ENCODE measurements at places on chromosomes 4 and X.

DNA sequence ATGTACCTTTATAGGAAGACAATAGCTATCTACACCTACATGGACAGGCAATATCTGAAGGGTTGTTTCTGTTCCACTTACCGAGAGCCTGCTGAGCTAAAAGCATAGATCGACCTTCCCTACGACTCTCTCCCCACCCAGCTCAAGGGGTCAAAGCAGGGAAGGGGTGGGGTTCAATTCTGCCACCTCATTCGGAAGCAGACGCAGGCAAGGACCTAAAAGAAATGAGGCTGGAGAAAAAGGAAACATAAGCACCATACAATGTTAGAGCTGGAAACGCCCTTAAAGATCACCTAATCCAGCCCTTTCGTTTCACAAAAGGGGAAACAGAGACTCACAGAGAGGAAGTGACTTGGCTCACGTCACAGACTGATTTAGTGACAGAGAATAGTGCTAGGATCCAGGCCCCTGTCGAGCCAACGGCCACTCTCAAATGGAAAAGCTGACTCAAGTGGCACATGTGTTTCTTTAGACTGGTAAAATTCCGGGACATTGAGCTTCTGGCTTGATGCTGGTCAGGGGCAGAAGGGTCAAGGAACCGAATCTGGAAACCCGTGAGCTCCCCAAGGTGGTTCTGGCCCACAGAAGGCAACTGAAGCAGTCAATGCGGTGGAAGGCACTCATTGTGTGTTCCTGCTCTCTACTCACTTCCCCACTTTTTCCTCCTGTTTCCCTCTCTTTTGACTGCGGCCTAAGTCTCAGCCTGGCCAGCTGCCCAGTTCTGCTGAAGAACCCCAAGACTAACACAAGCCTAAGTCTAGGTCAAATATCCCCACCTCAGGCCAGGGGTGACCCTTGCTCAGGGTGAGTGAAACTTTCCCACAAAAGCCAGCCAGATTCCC, 7.5 kb downstream of the SEPTIN6 start:
- no peak for DNase-seq

- DNase-seq: no peak
Observed at GRCh38 chrX:108590496-108590895, 145.9 kb downstream of the IRS4 start.

- DNase-seq: no peak
Observed at GRCh38 chr4:52989865-52990264, 127.7 kb downstream of the RASL11B start.

- DNase-seq: no peak
Observed at GRCh38 chrX:75228854-75229253, 45.0 kb upstream of the UPRT start.

GRCh38 chr4:154692304-154692818, 51.4 kb upstream of the LRAT start:
- DNase-seq: no peak

- no peak for DNase-seq
Observed at GRCh38 chrX:10130354-10130753, 26.4 kb upstream of the CLCN4 start.

DNA sequence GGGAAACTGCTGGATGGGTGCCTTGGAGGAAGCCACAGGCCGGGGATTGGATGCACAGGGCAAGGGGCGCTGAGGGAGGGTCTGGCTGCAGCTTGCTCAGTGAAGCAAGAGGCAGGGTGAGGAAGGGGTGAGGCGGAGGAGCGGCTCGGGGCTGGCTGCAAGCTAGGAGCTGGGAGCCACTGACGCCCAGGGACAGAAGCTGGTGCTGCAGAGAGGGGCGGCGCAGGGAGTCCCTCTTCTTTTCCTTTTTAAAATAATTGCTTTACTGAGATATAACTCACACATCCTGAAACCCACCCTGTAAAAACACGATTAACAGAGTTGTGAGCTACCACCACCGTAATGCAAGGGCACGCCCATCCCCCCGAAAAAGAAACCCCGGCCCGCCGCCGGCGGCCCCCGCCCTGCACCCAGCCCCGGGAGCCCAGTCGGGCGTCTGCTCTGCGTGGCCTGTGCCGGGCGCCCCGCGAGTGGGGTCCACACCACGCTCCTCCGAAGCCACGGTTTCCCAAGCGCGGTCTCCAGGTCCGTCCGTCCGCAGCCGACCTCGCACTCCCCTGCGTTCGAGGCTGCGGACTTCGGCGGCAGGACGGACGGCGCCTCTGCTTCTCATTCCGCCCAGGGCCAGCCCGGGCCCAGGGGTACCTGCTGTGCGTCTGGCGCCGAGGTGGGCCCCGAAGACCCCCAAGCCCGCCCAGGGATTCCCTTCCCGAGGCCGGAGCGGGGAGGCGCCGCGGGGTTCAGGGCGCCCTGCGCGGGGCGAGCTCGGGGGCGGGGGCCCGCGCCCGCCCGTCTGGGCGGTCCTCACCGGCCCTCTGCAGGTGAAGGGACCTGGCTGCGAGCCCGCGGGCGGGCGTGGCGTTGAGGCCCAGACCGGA, 866 bp upstream of the UVSSA start:
- DNase-seq: peak; percentile 93

GRCh38 chr4:81164623-81165416, 50.2 kb downstream of the PRKG2 start:
- no peak for DNase-seq

DNA sequence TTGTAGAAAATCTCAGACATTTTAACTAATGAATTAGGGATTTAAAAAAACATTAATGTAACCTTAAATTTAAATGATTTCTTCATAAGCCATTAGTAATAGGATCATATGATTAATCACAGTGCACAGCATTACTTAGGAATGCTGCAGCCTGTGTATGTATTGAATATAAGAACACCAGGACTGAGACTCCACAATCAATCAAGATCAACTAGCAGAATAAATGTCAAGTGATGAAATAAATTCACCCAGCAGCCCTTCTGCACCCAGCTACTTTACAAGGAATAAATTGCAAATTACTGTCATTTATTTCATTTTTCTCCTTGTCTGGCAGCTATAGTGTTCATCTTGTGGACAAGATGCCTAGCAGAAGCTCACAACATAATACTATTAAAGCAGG, 46.5 kb downstream of the NEIL3 start:
- no peak for DNase-seq

All from upper lobe of left lung (tissue), 6 donors.